ENCODE measurements at places on chromosomes 3 and 15.

DNA sequence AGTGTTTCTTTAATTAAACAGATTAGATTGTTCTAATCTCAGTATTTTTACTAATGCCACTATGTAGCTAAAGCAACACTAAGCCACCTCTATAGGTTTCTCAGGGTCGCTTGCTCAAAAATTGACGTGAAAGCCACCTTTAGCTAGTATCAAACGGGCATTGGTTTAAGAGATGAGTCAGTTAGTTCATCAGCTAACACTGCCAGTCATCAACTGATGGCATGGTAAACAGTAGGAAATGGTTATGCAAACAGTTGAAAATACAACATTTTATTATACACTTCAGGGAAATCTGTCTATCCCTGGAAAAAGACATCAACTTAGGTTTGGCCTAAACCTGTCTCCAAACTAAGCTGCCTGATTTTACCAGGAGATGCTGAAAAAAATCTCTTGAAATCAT, 582.3 kb upstream of the NAALADL2 start:
- DNase-seq = no peak

DNA sequence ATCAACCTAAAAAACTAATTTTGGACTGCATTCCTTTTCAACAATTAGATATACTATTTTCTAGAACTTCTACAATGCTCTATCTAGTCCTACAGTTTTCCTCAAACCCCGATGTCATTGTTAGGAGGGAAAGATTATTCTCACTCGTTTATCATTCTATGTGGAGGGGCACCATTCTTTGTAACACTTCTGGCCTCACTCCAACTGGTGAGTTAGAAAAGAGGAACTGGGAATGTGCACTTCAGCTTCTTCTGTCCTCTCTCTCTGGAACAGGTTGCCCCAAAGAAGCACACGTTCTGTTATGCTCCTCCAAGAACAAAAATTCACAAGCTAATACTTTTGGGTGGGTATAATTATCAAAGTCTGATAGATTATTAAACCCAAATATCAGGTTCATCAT, 137.9 kb downstream of the UACA start:
- DNase-seq = peak; percentile 4

- DNase-seq = no peak
Measured at GRCh38 chr3:45555086-45555591, 39.4 kb upstream of the LIMD1 start.

DNA sequence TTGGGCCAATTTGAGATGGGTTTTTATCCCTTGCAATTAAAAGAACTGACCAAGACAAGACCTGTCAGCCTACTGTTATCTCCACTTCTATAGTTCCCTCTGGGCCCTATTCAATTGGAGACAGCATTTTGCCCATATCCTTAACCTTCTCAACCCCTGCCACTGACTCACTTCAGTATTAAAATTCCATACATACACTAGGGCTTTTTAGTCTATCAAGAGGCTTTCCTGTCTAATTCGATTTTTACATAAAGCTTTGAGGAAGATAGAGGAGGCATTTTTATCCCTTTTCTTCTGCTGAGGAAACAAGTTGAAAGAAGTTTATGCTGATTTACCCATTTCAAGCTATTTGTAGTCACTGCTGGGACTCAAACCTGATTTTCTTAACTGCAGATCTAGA, 51.1 kb downstream of the GTF2E1 start:
- no peak for DNase-seq

GRCh38 chr3:134147411-134147810, 103.2 kb downstream of the RYK start:
- DNase-seq = no peak

GRCh38 chr3:37703626-37704025, 158.1 kb upstream of the CTDSPL start:
- DNase-seq = no peak

- no peak for DNase-seq
Measured at GRCh38 chr3:114274929-114275328, 18.9 kb upstream of the TIGIT start.

GRCh38 chr3:12296511-12296910, 7.6 kb downstream of the PPARG start:
- no peak for DNase-seq

DNA sequence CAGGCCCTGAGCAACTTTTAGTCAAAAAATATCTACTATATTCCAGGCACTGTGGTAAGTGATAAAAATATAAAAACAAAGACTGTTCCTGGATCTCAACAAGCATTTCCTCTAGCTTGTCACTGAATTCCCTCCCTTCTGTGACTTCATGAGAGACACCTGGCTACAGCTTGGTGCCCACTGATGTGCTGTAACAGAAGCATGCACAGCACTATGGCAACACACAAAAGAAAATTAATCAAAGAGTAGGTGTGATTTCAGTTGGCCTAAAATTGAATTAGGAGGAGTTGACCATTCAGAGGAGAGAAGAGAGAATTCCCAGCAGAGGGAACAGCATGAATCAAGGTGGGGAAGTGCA, 158.9 kb upstream of the LPP start:
- DNase-seq = no peak
